ENCODE measurements at places on chromosomes 16 and 17. TPM values are rescaled to one million over a fixed set of nuclear protein-coding genes. Genes with fewer than 3 reads are reported as not detected.

The KRTAP4-3 gene
- not detected for total RNA-seq

The MT3 gene
- total RNA-seq: not detected

The RHBDL3 gene
- 0.27 TPM for total RNA-seq

The GP2 gene
- not detected for total RNA-seq

Data from A375 (cell line).